Hematopoietic multipotent progenitor cell treated with erythropoietin and hydrocortisone succinate and interleukin-3 and kit ligand, for 8 days (in vitro differentiated cells): ENCODE measurements at places on chromosomes 7 and 10.

DNA sequence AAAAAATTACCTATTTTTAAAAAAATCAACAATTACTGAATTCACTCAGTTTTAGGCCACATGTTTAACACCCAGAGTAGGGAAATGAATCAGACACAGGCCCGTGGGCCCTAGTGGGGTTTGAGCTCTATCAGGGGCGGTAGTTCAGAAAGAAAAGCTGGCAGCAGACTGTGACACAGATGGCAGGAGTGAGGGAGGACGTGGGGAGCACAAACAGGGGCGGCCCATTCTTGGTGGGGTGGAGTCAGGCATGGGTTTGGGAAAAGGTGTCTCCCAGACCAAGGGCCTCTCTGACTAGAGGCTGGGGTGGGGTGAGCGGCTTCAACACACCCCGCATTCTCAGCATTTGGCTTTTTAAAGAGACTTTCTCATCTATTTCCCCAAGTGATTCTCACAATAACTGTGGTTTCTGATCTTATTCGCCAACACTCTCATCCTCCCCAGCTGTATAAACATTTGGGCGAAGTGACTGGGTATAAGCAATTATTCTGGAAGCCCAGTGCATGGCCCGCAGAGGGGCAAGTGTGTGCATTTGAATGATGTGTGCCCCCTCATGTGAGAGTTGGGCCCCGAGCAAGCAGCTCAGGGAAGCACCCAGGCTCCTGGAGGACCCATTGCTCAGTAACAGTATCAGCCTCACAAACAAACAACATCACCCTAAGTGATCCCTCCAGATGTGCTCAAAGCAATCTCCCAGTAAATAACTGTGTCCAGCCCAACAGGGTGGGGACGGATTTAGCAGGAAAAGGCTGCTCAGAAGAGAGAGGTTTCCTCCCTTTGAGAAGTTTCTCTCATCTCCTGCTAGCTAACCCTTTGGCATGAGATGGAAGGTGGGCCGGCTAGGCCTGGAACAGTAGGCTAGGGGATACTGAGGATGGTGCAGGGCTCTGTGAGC, 437.6 kb upstream of the ZMIZ1 start:
- DNase-seq, result no peak

DNA sequence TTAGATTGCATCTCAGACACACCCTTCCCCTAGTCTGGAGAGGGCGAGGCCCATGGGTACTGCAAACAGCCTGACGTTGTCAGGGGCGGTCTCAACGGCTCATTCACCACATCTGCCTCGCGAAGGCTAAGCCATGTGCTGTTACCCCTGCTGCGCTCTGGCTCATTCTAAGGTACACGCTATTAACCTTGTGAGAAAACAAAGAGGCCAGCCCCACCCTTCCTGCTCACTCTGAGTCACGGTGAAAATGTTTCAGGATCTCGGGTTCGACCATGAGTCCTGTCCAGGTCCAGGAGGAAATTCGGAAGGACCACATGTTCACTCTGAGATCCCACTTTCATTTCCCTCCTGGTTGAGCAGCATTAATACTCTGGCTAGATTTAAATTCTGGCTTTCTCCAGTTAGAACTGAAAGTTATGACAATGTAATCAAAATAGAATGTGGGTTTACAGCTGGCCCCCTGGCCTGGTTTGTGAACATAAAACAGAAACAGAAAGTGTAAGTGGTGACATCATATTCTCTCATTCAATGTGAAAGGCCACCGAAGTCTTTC, 55.2 kb downstream of the EGFR start:
- DNase-seq, result no peak

DNA sequence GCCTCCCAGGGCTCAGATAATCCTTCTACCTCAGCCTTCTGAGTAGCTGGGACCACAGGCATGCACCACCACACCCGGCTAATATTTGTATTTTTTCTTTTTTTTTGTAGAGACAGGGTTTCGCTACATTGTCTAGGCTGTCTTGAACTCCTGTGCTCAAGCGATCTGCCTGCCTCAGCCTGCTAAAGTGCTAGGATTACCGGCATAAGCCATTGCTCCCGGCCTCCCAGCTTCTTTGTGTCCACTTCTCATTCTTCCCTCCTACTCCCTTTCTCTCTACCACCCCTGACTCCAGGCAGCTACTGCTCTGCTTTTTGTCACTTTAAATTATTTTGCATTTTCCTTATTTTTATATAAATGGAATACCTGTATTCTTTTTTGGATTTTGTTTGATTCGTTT, 83.4 kb downstream of the PALS2 start:
- no peak for DNase-seq

DNA sequence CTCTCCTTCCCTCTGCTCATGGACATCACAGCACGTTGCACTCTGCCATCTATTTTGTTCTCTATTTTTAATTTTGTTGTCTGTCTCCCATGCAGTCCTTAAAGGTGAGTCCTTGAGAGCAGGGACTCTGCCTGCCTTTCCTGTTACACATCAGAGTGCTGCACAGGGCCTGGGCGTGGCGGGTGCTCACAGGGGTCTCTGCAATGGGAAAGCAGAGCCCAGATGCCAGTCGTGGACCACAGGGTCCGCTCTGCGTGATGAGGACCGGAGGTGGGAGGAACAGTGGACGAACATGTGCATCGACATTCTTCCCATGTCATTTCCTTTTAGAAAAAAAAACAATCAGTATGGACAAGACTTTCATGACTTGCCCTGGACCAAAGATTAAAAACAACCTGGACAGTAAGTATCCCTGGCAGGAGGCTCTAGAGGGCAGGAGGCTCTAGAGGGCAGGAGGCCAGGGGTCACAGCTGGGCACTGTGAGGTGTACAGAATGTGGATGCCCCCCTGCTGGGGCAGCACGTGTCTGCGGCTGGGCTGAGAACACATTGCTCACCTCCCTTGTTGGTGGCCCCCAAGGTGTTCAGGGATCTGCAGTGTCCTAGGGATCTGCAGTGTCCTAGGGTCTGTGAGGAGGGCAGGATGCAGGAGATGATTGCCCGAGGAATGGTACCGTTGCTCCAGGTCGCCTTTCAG, 29.6 kb upstream of the ZNF488 start:
- no peak for DNase-seq

- no peak for DNase-seq
These were observed 62.6 kb downstream of the CCNY start for GRCh38 chr10:35398908-35399307.

DNA sequence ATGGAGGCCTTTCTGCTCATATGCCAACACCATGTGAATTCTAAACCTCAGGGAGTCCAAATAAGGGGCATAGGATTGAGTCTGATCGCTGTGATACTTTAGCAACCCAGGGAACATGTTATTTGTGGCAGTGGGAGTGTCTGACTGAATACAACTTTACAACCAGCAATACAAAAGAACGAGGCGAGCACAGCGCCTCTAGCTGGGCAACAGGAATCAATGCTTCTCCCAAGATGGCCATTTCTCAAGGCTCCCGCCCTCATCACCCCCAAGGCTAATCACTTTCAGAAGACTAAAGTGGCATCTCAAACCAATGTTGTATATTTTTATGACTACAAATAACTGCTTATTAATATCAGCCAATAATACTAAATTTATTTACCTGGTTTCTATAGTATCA, 28.1 kb downstream of the YWHAG start:
- DNase-seq, result no peak

DNA sequence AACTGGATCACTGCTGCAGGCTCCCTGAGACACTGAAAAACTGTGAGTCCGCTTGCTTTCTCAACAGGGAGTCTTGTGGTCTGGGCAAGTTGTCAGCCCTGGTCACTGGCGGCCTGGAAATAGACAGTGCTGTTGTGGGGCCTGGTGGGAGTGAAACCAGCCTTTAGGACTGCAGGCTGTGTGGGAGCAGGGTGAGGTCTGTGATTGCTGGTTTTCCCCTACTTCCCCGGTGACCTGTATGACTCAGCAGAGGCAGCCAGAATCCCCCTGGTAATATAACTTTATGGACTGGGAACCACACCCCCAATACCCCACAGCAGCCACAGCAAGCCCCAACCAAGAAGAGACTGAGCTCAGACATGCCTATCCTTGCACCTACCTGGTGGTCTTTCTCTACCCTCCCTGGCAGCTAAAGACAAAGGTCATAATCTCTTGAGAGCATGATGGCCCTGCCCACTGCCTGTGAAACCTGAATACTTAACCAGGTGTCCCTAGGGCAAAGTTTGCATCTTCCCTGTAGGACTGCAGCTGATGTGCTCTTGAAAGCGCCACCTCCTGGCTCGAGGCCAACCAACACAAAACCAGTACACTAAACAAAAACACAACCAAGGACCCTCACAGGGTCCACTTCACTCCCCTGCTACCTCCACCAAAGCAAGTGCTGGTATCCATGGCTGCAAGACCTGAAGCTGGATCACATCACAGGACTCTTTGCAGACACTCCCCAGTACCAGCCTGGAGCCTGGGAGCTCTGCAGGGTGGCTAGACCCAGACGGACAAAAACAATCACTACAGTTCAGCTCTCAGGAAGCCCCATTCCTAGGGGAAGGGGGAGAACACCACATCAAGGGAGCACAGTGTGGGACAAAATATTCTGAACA, 7.2 kb upstream of the ADAM22 start:
- DNase-seq, result no peak

GRCh38 chr10:9437131-9437530, 1382.6 kb downstream of the GATA3 start:
- no peak for DNase-seq

DNA sequence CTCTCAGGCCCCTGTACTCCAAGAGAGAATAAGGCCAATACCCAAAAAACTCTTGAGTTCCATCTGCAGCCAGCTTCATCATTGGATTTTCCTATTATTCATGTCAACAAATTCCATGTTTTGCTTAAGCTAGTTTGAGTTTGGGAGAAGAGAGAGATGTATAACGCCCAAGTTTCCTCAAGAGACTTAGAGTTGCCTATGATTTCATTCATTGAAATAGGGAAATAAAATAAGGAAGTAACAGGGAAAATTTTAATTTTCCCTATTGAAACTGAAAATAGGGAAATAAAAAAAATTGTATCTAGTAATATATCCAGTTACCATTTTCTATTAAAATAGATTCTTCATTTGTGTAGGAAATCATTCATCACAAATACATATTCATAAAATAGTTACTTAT, 66.5 kb upstream of the SVIL start:
- no peak for DNase-seq

DNA sequence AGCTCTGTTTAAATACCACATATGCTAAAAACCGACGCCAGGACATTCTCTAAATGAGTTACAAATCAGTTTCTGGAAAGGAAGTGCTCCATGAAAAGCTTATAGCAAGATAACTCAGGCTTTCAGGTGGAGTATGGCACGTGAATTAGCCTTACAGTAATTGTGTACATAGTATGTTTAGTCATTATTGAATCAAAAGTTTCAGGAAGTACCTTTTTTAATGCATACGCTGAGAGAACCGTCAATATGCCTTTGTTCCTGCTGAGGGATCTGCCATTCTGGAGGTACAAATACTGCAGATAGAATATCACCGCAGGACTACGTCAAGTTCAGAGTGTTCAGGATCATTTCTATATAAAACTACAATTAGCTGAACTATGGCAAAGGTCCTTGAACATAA, 45.7 kb downstream of the ANKMY2 start:
- DNase-seq, result no peak

GRCh38 chr7:87600130-87601124, at the start of gene ABCB1:
TSS of gene ABCB1 (minus strand) at chr7:87600884. CDS start at chr7:87600184, 700 bp downstream.
- peak; percentile 12 for DNase-seq

DNA sequence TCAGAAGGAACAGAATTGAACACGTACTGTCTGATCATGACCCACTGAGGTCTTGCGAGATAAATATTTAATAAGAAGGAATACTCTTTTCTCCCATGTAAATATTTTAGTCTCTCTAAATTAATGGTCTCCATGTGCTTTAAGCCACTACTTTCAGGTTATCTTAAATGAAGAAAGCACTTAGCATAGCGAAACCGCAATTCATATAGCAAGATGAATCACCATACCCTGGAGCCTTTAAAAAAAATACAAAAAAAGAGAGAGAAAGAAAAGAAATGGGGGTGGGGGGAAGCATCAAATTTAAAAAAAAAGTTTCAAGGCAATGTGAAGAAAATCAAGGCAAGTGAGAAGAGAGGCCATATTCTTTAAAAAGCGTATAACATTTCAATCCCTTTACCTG, 82.5 kb downstream of the CTTNBP2 start:
- no peak for DNase-seq

- no peak for DNase-seq
These were observed 131.1 kb downstream of the MTERF1 start for GRCh38 chr7:91749418-91749817.

DNA sequence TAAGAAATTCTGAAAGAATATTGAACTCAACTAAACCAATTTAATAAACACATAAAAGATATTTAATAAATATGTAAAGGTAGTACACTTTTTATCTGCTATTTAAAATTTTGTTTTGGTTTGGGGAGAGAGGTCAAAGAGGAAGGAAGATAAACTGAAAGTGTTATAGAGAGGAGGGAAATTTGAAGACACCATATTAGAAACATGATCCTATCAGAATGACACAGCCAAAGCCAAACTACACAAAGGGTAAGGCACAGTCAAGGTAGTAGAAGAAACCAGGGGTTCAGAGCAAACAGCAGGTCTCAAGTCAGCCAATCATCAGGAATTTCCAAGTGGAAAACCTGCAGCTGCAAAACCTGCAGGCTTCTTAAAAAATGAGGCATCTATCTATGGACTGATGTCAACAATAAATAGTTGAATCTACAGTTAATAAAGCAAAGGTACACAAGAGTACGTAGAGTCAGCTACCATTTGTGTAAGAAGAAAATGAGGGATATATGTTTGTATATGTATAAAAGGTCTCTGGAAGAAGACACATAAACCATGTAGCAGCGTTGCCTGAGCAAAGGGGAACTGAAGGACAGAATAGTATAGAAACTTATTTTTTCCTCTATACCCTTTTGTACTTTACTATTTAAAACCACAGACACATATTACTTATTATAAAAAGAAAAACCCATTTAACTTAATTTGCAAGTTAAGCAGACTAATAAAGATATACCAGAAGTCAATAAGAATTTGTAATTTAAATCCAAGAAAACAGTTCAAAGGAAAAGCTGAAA, 10.0 kb downstream of the ZNF800 start:
- no peak for DNase-seq

DNA sequence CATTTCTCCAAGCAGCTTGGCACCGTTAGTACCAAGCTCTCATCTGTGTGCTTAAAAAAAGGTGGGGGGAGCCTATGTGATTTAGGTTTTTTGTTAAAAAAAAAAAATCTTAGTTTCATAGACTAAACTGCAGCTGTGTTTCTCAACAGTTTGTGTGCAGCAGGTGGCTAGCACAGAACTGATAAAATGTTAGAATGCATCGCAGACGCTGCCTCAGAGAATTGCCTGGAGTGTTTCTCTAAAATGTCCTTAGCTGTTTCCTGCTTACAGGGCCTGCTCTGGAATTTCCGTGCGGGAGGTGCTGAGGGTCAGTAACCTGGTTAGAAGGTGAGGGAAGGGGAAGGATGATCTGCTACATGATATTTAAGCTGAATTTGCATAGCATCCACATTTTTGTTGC, 268.9 kb downstream of the PLXDC2 start:
- DNase-seq, result no peak
